Epithelial cell of alveolus of lung (primary cell): ENCODE measurements at places on chromosomes 12 and 14. TPM values are rescaled to one million over a fixed set of nuclear protein-coding genes. Genes with fewer than 3 reads are reported as not detected.

The ADCY4 gene
- total RNA-seq, result 0.39 and 0.88 TPM in 2 replicates

The APEX1 gene
- total RNA-seq, result 196 and 208 TPM in 2 replicates

The CD4 gene
- total RNA-seq, result 11.2 and 19.2 TPM in 2 replicates

The RHEBL1 gene
- 0.78 TPM in 1 of 2 replicates, not detected in the other for total RNA-seq

The PIP4P1 gene
- total RNA-seq, result 12.2 and 16.9 TPM in 2 replicates

The RGS6 gene
- not detected in 2 replicates for total RNA-seq

The ADAMTS20 gene
- 0.24 TPM in 1 of 2 replicates, not detected in the other for total RNA-seq

The ACOT6 gene
- not detected in 2 replicates for total RNA-seq

The STAT2 gene
- 90.0 and 173 TPM in 2 replicates for total RNA-seq

The IGF1 gene
- total RNA-seq, result 0.13 and 0.40 TPM in 2 replicates

The PLEKHD1 gene
- total RNA-seq, result 0.08 TPM in 1 of 2 replicates, not detected in the other

The OASL gene
- 0.08 and 1.6 TPM in 2 replicates for total RNA-seq

The BATF gene
- not detected in 2 replicates for total RNA-seq

The VWF gene
- 1.4 and 4.3 TPM in 2 replicates for total RNA-seq

The COPZ1 gene
- total RNA-seq, result 132 and 144 TPM in 2 replicates

The ZNF219 gene
- 6.2 and 19.7 TPM in 2 replicates for total RNA-seq

The TAS2R42 gene
- not detected in 2 replicates for total RNA-seq

The GLS2 gene
- total RNA-seq, result 0.13 TPM in 1 of 2 replicates, not detected in the other

The TEX52 gene
- not detected in 2 replicates for total RNA-seq

The SUDS3 gene
- total RNA-seq, result 22.5 and 29.5 TPM in 2 replicates

The PTPRB gene
- 0.08 and 1.7 TPM in 2 replicates for total RNA-seq

The DLK1 gene
- 1.7 TPM in 1 of 2 replicates, not detected in the other for total RNA-seq

The GPR84 gene
- 0.13 TPM in 1 of 2 replicates, not detected in the other for total RNA-seq

The C12orf56 gene
- 0.13 TPM in 1 of 2 replicates, not detected in the other for total RNA-seq

The FOXG1 gene
- under 0.01 TPM in 1 of 2 replicates, not detected in the other for total RNA-seq

The GDF3 gene
- total RNA-seq, result not detected in 2 replicates

The RNASE1 gene
- total RNA-seq, result 1.7 and 4.1 TPM in 2 replicates

The KRT71 gene
- total RNA-seq, result not detected in 2 replicates

The LRRC10 gene
- not detected in 2 replicates for total RNA-seq

The NTS gene
- total RNA-seq, result 0.91 TPM in 1 of 2 replicates, not detected in the other

The RNF212B gene
- total RNA-seq, result not detected in 2 replicates

The OSGEP gene
- 17.4 and 52.4 TPM in 2 replicates for total RNA-seq

The HPD gene
- total RNA-seq, result 0.52 and 1.5 TPM in 2 replicates

The TAS2R19 gene
- total RNA-seq, result 0.40 TPM in 1 of 2 replicates, not detected in the other

The LIN7A gene
- 7.5 and 15.6 TPM in 2 replicates for total RNA-seq

The HOXC12 gene
- total RNA-seq, result not detected in 2 replicates

The EFS gene
- total RNA-seq, result 21.6 and 34.2 TPM in 2 replicates

The NPAS3 gene
- total RNA-seq, result 0.13 and 5.6 TPM in 2 replicates

The SMIM41 gene
- 0.13 and 50.8 TPM in 2 replicates for total RNA-seq

The IFNG-AS1 gene
- not detected in 2 replicates for total RNA-seq

The FITM1 gene
- total RNA-seq, result 0.80 TPM in 1 of 2 replicates, not detected in the other

The ADGRD1 gene
- 0.40 and 0.78 TPM in 2 replicates for total RNA-seq
